Kidney epithelial cell (primary cell): ENCODE measurements at places on chromosomes 1 and 21. TPM values are rescaled to one million over a fixed set of nuclear protein-coding genes. Genes with fewer than 3 reads are reported as not detected.

Gene VCAM1
- 55.5 and 63.8 TPM in 2 replicates for total RNA-seq

Gene GCSAML
- total RNA-seq: 0.04 TPM in 1 of 2 replicates, not detected in the other

Gene CGN
- total RNA-seq: 23.6 and 29.3 TPM in 2 replicates

DNA sequence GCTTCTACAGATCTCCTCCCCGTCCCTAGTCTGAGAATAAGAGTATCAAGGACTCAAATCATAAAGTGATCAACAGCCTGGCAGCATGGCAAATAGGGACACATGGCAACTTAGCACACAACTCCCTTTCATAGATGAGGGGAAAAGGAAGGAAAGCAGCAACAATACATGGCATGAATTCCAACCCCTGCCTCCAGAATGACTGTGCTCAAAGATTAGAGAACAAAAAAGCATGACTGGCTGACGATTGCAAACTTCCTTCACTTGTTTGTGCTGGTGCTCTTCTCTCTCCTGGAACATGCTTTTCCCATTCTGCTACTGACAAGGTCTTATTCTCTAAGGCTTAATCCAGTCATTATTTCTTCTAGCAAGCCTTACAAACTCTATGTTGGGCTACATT is 11.5 kb downstream of the KTI12 start:
- no peak for DNase-seq

- DNase-seq: no peak
These were observed 74.4 kb upstream of the TMPRSS2 start for GRCh38 chr21:41582298-41582840.

Gene NUAK2
- total RNA-seq: 139 and 140 TPM in 2 replicates

Gene ADORA3
- total RNA-seq: not detected in 2 replicates

Gene TRIM63
- total RNA-seq: 0.14 TPM in 1 of 2 replicates, not detected in the other

GRCh38 chr1:150144606-150145005 is 5.1 kb upstream of the PLEKHO1 start:
- DNase-seq: no peak

- DNase-seq: no peak
These were observed 39.9 kb downstream of the C1orf198 start for GRCh38 chr1:230828421-230828820.

Gene RGS13
- total RNA-seq: not detected in 2 replicates

DNA sequence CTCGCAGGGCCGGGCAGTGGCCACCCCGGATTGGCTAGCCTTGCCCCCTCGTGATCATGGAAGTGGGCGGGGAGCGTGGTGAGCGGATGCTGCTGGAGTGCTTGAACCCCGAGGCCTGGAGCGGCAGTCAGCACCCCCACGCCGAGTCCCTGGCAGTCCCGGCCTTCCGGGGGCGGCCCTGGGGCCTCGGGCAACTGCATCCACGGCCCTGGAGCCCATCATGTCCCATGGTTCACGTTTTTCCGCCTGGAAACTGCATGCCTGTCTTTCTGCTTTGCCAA is 45.6 kb downstream of the CDC7 start:
- no peak for DNase-seq

Gene TRPM2
- 2.8 and 2.9 TPM in 2 replicates for total RNA-seq

GRCh38 chr1:160127865-160128523 is 12.4 kb downstream of the ATP1A2 start:
- DNase-seq: no peak

GRCh38 chr1:223748405-223748772 is 36.0 kb downstream of the CAPN2 start:
- DNase-seq: no peak

Gene FMOD
- 0.62 and 0.79 TPM in 2 replicates for total RNA-seq

- DNase-seq: no peak
These were observed 73.8 kb upstream of the ATP1A1 start for GRCh38 chr1:116299248-116299647.

GRCh38 chr1:27668808-27669723 is 2.9 kb downstream of the IFI6 start:
- no peak for DNase-seq

DNA sequence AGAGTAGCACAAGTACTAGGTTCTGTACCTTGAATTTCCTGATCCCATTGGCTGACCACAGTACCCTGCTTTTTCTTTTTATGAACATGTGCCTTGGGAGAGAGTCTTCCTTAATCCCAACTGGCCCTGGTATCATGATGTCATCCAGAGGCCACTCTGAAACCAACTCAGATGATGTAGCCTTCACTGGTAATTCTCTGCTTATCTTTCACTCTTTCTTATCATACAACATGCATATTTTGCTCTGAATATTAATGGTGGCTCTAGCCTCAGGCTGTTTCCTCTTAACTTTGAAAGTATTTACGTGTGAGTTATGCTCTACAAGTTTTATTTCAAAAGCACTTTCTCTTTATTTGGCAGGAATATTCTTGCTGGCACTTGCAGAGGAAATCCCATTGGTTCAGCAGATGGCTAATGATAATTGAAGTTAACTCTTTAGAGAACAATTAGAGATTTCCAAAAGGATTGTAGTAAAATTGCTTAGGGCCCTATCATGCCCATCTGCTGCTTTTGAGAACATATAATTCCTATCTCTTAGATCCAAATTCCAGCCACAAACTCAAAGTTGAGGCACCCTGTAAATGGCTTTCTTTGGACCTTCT is 86.1 kb downstream of the PTGER3 start:
- no peak for DNase-seq
